ENCODE measurements at places on chromosomes 5 and 9. TPM values are rescaled to one million over a fixed set of nuclear protein-coding genes. Genes with fewer than 3 reads are reported as not detected.

- DNase-seq, result no peak
- H3K4me3 ChIP-seq, result no peak overlapping the region
- no peaks in the 10 kb centered on the region for H3K36me3 ChIP-seq
- no peaks in the 10 kb centered on the region for H3K27me3 ChIP-seq
Measured at GRCh38 chr9:2216591-2216990, 201.4 kb downstream of the SMARCA2 start.

DNA sequence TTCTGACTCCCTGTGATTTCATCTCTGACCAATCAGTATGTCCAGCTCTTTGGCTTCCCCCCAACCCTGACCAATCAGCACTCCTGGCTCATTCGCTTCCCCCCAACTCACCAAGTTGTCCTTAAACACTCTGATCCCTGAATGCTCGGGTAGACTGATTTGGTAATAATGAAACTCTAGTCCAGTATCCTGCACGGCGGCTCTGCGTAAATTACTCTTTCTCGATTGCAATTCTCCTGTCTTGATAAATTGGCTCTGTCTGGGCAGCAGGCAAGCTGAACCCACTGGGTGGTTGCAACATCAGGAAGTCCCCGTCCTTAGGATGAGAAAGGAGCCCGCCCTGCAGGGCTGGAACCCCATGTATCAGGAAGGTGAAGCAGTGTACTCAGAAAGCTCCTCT, 10.4 kb downstream of the FCN2 start:
- peak; percentile 46 for DNase-seq
- no peaks in the 10 kb centered on the region for H3K36me3 ChIP-seq
- no peak overlapping the region for H3K27ac ChIP-seq

DNA sequence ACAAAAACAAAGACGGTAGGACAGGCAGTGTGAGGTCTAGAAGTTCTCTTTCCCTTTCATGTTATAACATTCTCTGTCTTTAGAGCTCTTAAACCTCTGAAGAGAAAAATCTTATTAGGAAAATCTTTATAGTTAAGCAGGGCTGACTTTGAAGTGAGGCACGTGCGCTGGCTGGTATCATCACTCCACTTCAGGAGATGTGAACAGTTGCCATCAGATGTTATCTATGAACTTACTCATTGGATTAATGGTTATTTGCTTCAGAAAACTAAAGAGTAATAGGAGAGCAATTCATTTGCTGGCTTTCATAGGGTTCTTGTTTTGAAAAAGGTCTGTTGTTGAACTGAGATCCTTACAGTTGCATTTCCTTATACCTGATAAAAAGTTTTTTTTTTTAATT, 25.7 kb downstream of the LRRTM2 start:
- H3K27ac ChIP-seq, result no peak overlapping the region
- no peaks in the 10 kb centered on the region for H3K36me3 ChIP-seq
- no peak overlapping the region for H3K4me3 ChIP-seq
- no peaks in the 10 kb centered on the region for H3K27me3 ChIP-seq
- no peak for DNase-seq
- peaks cover 42% of the 10 kb centered on the region for H3K4me1 ChIP-seq

DNA sequence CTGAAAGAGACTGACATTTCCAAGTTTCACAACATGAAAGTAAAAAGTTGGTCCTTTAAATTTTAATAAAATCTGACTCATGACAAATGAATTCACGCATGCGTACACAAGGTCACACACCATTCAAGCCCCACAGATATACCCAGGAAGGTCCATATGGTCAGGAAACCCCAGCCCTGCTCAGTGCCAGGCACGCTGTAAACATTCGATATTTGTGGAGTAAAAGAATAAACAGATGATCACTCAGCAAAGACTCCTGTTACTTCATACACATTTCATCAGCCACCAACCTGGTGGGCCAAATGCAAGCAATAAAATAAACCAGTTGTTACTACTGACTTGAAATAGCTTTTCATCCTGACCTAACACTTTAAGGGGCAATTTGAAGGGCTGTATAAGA, 158.0 kb upstream of the RETREG1 start:
- H3K4me3 ChIP-seq, result no peak overlapping the region
- H3K27me3 ChIP-seq, result no peaks in the 10 kb centered on the region
- H3K27ac ChIP-seq, result no peak overlapping the region

GRCh38 chr5:86124333-86124732, 493.4 kb upstream of the COX7C start:
- H3K36me3 ChIP-seq, result no peaks in the 10 kb centered on the region
- no peak for DNase-seq
- no peak overlapping the region for H3K4me3 ChIP-seq
- peaks cover 9% of the 10 kb centered on the region for H3K27me3 ChIP-seq

DNA sequence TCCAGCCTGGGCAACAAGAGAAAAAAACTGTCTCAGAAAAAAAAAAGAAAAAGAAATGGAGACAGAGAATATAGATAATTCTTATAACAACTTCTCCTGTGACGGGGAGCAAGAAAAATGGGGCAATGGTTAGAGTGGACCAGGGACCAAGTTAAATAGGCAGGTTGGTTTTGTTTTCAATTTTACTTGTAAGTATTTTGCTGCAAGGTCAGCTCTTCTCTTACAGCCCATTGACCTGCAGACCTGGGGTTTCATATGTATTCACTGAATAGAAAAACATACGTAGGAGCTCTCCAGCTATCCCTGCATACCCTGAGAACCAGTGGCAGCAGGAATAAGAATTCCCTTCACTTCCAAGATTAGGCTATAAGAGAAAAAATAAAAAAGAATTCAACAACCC, 29.2 kb upstream of the IL13 start:
- no peak for DNase-seq
- peaks cover 11% of the 10 kb centered on the region for H3K36me3 ChIP-seq
- H3K4me3 ChIP-seq, result no peak overlapping the region
- peaks cover 2% of the 10 kb centered on the region for H3K4me1 ChIP-seq
- no peaks in the 10 kb centered on the region for H3K27me3 ChIP-seq
- no peak overlapping the region for H3K27ac ChIP-seq

DNA sequence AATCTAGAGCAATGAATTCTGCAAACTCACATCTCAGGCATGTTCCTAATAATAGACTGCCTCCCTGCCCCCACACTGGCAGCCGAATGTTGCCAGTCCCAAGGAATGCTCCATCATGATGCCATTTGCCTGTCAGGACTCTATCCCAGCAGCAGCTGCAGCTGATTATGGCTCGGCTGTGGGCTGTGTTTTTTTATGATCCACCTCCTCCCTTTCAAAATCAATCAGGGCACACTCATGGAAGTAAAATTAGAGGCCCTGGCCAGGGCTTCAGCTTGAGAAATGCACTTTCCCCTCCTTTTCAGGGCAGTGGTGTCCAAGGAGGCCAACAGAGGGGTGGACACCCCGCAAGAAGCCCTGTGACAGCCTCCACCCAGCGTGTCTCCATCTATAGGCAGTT, 176.7 kb upstream of the S1PR3 start:
- H3K27me3 ChIP-seq, result peaks cover 8% of the 10 kb centered on the region
- no peak overlapping the region for H3K4me3 ChIP-seq
- H3K4me1 ChIP-seq, result peaks cover 51% of the 10 kb centered on the region
- H3K27ac ChIP-seq, result peak overlapping the region; percentile 79
- H3K36me3 ChIP-seq, result no peaks in the 10 kb centered on the region

GRCh38 chr9:76025286-76025685, 134.8 kb downstream of the PCSK5 start:
- peaks cover 3% of the 10 kb centered on the region for H3K36me3 ChIP-seq
- H3K4me1 ChIP-seq, result peaks cover 3% of the 10 kb centered on the region
- DNase-seq, result no peak
- H3K27ac ChIP-seq, result no peak overlapping the region

DNA sequence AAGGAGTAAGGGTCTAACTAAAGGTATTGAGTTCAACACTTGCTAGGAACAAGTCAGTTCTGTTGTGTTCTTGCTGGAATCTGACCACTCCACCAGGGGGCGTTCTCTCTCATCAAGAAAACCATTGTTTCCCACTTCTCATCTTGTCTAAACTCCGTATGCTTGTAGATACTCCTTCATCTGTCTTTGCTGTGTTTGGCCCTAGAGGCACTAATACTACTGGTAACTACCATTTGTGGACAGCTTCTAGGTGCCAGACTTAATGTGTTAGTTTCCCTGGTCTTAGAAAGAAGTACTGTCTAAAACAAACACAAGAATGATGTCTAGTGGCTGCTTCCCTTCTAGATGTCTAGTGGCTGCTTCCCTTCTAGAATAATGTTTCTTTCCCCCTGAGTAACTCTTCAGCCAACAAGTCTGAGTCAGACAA, 18.7 kb upstream of the PTPDC1 start:
- H3K27me3 ChIP-seq, result no peaks in the 10 kb centered on the region
- peaks cover 10% of the 10 kb centered on the region for H3K4me1 ChIP-seq
- H3K27ac ChIP-seq, result peak overlapping the region; percentile 58

DNA sequence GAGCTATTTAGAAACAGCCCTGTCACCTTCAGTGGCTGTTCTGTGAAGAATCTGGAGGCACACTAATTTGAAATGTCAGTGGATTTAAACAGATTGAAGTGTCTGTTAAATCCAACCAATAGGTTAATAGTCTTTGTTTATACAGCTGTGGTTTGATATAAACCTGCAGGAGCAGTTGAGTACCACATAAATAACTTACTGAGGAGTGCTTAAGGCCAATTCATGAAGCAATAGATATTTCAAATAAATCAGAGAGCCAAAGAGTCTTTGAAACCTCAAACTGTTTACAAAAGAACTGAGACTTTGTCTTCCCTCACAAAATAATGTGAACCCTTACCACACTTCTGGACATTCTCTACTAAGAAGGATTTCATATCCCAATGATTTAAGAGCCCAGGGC, 111.9 kb downstream of the FEM1C start:
- H3K27ac ChIP-seq, result no peak overlapping the region
- H3K36me3 ChIP-seq, result no peaks in the 10 kb centered on the region
- DNase-seq, result no peak

GRCh38 chr5:32353420-32353819, 40.7 kb upstream of the MTMR12 start:
- H3K36me3 ChIP-seq, result peaks cover 24% of the 10 kb centered on the region
- no peaks in the 10 kb centered on the region for H3K4me1 ChIP-seq
- H3K4me3 ChIP-seq, result no peak overlapping the region
- no peak for DNase-seq
- H3K27me3 ChIP-seq, result no peaks in the 10 kb centered on the region
- H3K27ac ChIP-seq, result no peak overlapping the region

DNA sequence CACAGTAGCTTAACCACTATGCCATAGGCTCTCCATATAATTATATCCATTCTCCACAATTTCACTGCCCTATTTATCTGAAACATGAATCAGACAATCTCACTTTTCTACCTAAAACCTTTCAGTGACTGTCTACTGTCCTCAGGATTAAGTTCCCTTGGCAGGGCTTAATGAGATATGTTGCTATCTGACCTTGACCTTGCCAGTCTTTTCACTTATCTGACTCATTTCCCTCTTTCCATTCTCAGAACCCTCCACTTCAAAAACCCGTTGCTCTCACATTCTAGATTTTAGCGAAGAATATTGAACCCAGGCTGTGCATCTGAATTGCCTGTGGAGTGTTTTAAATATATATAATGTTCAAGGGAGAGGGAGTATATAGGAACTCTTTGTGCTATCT, 452.1 kb upstream of the MPDZ start:
- H3K4me1 ChIP-seq, result peaks cover 2% of the 10 kb centered on the region
- no peak overlapping the region for H3K27ac ChIP-seq
- peaks cover 62% of the 10 kb centered on the region for H3K27me3 ChIP-seq
- no peak for DNase-seq
- no peaks in the 10 kb centered on the region for H3K36me3 ChIP-seq

DNA sequence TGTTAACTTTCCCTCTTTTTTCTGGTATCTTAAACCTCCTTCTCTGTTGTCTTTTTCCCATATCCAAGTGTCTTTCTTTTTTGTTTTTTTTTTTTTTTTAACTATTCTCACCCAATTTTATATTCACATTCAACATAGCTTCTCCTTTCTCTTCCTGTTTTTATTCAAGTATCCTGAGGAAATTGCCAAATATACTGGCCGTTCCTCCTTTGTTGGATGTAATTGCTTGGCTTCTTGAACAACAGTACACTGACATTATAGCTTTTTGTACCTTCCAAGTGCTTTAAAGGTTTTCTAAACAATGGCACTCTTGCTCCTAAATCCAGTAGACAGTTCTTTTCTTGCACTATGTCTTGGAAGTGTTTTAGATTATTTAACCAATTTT, 1146.8 kb downstream of the MAT2B start:
- H3K36me3 ChIP-seq, result no peaks in the 10 kb centered on the region
- H3K4me3 ChIP-seq, result no peak overlapping the region
- no peak for DNase-seq
- no peaks in the 10 kb centered on the region for H3K4me1 ChIP-seq

GRCh38 chr5:169914766-169915165, 65.5 kb downstream of the INSYN2B start:
- no peak overlapping the region for H3K4me3 ChIP-seq
- no peaks in the 10 kb centered on the region for H3K27me3 ChIP-seq
- H3K27ac ChIP-seq, result no peak overlapping the region

GRCh38 chr5:80406980-80407734, 707 bp upstream of the ZFYVE16 start:
- no peak for DNase-seq
- peak overlapping the region; percentile 85 for H3K4me3 ChIP-seq
- no peaks in the 10 kb centered on the region for H3K36me3 ChIP-seq
- H3K4me1 ChIP-seq, result peaks cover 32% of the 10 kb centered on the region

DNA sequence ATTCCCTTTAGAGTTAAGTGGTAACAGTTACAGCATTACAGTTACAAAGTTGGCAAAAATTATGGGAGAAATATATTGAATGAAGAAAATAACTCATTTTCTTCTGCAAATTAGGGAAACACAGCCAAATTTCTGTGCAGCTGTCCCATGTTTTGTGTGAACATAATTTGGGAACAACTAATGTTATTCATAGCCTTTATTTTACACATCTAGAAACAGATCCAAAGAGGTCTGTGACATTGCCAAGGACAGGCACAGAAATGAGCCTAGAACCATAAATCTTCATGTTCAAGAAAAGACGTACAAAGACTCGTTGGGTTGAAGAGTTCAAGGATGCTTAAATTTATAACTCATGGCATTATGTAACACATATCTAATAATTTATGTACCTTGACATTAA, 114.1 kb upstream of the TXNDC8 start:
- peaks cover 3% of the 10 kb centered on the region for H3K27me3 ChIP-seq
- DNase-seq, result no peak
- no peak overlapping the region for H3K27ac ChIP-seq
- peaks cover 3% of the 10 kb centered on the region for H3K36me3 ChIP-seq
- H3K4me3 ChIP-seq, result no peak overlapping the region

- peak overlapping the region; percentile 77 for H3K27ac ChIP-seq
- H3K27me3 ChIP-seq, result no peaks in the 10 kb centered on the region
- peak overlapping the region; percentile 77 for H3K4me3 ChIP-seq
- peak; percentile 88 for DNase-seq
Measured at GRCh38 chr9:33817327-33818166, 587 bp downstream of the UBE2R2 start.

- no peak for DNase-seq
- no peak overlapping the region for H3K4me3 ChIP-seq
- H3K36me3 ChIP-seq, result no peaks in the 10 kb centered on the region
- no peaks in the 10 kb centered on the region for H3K27me3 ChIP-seq
- peaks cover 16% of the 10 kb centered on the region for H3K4me1 ChIP-seq
Measured at GRCh38 chr9:105329719-105330062, 85.2 kb downstream of the SLC44A1 start.

Gene MARCOL
- not detected for total RNA-seq

Gene DBH
- total RNA-seq, result not detected

Gene PSAT1
- total RNA-seq, result 179 TPM

Gene C6
- not detected for total RNA-seq

Gene PCDHB13
- 2.4 TPM for total RNA-seq

Gene GLRA1
- not detected for total RNA-seq

Gene FAM114A2
- total RNA-seq, result 35.6 TPM

Data from osteocyte (in vitro differentiated cells).